ENCODE measurements at places on chromosomes 2 and 18.

DNA sequence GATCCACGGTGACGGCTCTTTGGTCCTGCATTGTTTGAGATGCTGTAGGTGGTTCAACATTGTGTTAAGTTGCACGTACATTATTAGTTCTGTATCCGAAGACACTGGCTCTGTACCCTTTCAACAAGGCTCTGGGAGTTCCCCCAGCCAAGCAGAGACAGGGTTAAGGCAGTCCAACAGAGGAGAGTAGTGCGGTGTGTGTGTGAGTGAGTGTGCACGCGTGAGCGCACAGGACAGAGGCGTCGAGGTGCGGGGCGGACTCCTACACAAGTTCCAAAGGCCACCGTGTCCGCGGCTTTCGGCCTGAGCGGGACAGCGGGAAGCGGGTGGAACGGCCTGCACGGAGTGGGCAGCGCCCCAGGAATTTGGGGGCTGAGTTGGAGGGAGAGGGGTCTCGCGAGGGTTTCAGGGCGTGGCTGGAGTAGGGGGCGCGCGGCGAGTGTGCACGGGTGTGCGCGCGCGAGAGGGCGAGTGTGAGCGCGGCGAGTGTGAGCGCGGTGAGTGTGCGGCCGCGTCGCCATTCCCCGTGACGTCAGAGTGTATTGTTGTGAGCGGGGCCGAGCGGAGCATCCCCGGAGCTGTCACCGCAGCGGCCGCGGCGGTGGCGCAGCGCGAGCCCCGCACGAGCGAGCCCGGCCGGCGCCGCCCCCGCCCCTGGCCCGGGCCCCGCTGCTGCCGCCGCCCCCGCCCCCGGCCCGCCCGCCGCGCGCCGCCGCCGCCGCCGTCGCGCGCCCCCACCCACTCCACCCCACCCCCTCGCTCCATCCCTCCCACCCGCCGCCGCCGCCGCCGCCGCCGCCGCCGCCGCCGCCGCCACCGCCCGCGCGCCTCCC is at the start of gene ASXL3:
TSS of gene ASXL3 (plus strand) at position 535 of the 833 bp plus-strand sequence. CDS start 413 bp downstream, outside the sequence.
- no peak for DNase-seq

DNA sequence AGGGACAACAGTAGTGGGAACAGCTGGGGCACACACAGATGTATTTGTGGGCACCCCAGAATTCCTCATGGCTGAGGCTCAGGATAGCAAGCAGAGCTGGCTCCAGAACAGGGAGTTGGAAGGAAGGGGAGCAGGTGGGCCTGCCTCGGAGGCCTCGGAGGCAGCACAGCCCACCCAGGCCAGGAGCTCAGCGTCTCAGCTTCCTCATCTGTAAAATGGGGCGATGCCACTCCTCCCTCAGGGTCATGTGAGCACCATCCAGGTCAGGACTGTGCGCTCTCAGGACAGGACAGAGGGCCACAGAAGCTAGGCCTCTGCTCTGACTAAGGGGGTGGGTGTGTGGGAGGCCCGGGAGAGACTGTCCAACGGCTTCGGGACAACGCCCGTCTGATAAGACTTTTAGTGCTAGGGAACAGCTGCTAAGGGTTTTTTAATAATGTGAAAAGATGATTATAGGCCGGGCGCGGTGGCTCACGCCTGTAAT is 106.2 kb downstream of the HDAC4 start:
- no peak for DNase-seq

DNA sequence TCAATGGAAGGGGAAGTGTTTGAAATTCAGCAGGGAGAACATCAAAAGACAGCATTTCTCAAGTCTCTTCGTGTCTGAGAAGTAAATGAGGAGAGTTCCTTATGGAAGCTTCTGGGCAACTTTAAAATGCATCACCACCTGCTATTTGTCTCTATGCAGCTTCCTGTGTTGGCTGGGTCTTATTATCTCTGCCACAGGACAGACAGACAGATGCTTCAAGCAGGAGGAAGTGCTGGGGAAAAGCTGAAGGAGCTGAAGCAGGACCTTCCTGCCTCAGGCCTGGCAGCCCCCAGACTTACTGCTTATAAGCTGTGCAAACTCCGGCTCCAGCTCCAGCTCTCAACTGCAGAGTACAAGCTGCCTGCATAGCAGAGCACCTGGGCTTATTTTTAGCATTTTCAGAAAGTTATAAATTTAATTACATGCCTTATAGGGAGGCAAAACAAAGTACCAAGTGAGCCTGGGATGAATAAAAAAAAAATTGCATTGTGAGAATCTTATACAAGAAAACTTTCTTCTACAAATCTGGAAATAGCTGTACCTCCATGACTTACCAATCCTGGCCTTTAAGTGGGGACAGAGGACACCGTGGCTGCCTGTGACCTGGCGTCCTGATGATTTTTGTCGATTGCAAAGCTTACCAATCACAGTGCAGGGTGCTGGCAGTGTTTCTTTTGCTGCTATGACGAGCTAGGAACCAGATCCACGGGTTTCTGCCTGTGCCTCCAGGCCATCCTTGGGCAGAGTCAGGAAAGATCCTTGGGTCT is 206.3 kb downstream of the SEPTIN10 start:
- no peak for DNase-seq

DNA sequence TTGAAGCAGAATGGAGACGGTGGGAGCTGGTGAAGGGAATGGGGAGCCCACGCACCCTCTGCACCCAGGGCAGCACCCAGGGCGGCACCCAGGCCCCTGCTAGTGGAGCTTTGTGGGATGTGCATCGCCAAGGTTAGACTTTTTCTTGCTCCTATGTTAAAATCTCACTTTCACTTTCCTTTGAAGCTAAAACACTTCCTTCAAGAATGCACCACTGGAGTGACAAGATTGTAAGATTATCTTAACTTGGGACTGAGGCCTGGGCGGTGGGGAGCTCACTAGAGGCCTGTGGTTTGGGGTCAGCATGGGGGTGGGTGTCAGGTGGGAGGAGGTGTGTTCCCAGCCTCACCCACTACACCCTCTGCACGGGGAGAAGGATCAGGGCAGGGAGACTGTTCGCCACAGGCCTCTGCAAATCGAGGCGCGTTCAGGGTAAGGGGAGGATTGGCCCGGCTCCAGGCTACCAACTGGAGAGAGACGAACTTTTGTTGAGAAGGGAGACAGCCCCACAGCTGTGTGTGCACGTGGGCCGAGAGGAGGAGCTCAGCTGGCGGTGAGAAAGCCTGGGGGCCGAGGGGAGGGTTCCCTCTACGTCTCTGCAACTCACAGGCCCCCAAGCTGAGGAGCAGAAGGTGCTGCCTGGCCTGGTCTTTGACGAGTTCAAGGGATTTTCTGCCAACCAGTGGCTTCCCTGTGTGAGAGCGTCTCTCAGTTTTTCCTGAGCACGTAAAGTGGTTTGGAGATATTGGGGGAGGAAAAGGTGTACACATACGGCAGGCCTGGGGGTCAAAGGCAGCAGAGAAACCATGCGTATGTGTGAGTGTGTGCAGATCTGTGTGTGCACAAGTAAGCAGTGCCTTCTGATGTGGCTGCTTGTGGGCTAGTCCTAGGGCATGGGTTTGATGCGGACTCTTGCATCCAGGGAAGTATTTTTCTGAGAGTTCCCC is 147.7 kb downstream of the KLHL29 start:
- DNase-seq: no peak

DNA sequence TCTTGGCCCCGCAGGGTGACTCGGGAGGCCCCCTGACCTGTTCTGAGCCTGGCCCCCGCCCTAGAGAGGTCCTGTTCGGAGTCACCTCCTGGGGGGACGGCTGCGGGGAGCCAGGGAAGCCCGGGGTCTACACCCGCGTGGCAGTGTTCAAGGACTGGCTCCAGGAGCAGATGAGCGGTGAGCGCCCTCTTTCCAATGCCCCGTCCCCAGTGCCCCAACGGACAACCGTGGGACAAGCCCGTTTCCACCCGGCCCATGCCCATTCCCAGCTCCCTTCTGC is 2.6 kb upstream of the CHRND start:
- no peak for DNase-seq

GRCh38 chr2:210577263-210578071 is 21.1 kb downstream of the CPS1 start:
- no peak for DNase-seq

DNA sequence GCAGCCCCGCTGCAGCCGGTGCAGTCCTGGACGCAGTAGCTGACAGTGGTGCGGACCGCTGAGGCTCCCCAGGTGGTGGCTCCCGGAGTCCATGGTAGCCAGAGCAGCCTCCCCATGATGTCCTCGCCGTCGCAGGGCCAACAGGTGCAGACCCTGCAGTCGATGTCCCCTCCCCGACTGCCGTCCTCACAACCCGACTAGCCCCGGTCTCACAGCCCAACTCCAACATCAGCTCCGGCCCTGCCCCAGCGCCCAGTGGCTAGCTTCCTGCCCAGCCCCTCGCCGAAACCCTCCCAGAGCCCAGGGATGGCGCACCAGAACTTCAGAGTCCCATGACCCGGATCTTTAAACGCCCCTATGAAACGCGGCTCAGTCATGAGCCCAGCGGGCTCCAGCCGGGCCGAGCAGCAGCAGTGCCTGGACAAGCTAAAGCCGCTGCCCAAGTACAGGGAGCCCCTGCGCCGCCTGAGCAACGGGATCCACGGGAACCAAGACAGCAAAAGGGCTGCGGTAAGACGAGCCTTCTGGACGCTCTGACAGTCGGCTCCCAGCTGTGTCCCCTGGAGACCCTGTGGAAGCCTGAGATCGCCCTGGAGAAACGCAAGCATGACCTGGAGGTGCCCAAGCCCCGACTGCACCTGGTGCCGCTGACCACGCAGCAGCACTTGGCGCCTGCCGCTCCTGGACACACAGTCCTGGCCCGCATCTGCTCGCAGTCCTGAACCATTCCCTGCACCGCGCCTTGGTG is 53.8 kb upstream of the TUBA3E start:
- DNase-seq: no peak

- no peak for DNase-seq
Measured at GRCh38 chr2:20617892-20618467, 32.9 kb downstream of the HS1BP3 start.

DNA sequence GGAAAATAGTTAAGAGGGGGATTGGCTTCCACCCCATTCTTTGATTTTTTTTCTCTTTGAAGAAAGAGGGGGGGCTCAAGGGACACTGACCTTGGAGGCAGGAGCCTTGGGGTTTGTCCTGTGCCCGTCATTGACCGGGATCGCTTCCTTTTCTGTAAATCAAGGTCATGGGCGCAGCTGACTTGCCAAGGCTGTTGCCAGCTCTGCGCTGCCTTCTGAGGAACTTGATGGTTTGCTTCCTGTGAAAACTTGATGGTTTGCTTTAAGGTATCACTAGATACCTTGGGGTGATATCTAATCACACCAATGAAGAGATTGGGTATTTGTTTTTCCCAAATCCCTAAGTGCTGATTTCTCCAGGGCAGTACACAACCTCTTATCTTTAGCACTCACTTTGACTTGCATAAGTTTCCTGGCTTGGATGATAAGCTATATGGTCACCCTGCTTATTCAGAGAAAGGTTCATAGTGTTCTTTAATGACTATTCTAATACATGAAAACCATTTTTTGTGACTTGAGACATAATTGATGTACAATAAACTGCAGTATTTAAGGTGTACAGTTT is 56.0 kb downstream of the DGKD start:
- DNase-seq: no peak

Measured in activated T-helper 9 cell treated with anti-CD3 and anti-CD28 coated beads, Interleukin-2, amount 50 U/mL, for 16 hours (primary cell).